ENCODE measurements at places on chromosomes 2 and 18. TPM values are rescaled to one million over a fixed set of nuclear protein-coding genes. Genes with fewer than 3 reads are reported as not detected.

The CXCR1 gene
- total RNA-seq: not detected

The RIF1 gene
- total RNA-seq: 24.1 TPM

The RAB3GAP1 gene
- total RNA-seq: 24.8 TPM

The PDE1A gene
- total RNA-seq: 15.3 TPM

Measured in epithelial cell of alveolus of lung (primary cell).